AG08395 (cell line): ENCODE measurements at places on chromosomes 12 and 14.

DNA sequence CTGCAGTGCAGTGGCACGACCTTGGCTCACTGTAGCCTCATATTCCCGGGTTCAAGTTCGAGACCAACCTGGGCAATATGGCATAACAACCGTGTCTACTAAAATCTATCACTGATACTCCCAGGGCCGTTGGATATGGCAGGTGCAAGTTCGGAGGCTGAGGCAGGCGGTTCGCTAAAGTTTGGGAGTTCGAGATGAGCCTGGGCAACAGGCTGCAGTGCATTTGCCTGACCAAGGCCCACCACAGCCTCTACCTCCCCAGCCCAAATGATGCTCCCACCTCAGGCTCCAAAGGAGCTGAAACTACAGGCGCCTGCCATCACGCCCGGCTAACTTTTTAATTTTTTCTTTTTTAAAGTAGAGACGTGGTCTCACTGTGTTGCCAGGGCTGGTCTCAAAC is 177.1 kb upstream of the ALG10B start:
- no peak for DNase-seq

- DNase-seq, result no peak
Measured at GRCh38 chr12:65962036-65962430, 137.8 kb downstream of the HMGA2 start.

DNA sequence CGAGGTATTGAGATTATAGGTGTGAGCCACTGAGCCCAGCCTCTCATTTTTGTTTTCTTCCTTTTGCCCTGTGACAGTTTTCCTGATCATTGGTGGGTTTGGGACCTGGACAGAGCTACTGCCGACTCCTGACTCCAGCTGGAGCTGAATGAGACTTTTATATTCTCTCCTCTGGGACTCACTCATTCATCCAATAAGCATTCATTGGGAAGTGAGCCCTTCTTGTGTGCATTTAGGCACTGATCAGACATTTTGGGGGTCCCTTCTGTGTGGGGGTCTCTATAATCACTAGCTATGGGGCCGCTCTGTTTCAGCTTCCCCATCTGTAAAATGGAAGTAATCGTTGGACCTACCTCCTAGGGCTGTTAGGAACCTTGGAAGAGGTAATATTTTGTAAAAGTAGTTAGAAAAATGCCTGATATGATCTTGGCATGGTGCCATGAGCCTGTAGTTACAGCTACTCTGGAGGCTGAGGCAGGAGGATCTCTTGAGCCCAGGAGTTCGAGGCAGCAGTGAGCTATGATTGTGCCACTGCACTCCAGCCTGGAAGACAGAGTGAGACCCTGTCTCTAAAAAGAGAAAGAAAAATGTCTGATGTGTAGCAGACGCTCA is 7.2 kb downstream of the SH2B3 start:
- no peak for DNase-seq

- no peak for DNase-seq
Measured at GRCh38 chr12:75308279-75308678, 21.8 kb downstream of the CAPS2 start.

GRCh38 chr12:67541625-67541991 is 106.9 kb upstream of the DYRK2 start:
- DNase-seq, result no peak

DNA sequence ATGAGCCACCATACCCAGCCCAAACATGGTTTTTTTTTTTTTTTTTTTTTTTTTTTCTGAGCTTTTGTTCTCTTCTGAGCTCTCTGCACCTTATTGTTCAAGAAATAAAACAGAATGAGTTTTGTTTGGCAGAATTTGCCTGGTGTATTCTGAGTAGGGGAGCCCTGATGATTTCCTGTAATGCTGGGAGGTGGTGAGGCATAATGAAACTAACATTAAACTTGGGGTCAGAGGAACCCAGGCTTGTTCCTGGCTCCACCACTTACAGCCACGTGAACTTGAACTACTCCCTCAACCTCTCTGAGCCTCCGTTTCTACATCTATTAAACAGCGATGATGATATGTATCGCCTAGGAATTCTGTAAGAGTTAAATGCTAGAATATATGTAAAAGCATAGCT is 276.3 kb upstream of the CRY1 start:
- DNase-seq, result no peak

DNA sequence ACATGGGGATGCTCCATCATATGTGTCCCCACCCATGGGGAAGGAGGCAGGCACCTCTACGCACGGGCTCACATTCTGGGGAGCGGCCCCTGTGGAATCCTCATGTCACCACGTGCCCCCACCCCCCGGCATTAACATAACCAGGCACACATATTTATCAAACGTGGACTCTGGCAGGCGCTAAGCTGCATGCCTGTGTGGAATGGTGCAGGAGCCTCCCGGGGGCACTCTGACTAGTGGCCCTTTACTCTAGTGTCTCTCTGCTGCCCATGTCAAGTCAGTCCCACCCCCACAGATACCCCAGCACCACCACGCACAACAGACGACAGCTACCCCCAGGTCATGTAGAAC is 66.1 kb downstream of the CCDC88C start:
- no peak for DNase-seq

GRCh38 chr12:104372061-104372720 is 68.7 kb downstream of the EID3 start:
- no peak for DNase-seq

- DNase-seq, result no peak
Measured at GRCh38 chr12:31897781-31898503, 61.3 kb upstream of the RESF1 start.
